T-helper 17 cell (primary cell): ENCODE measurements at places on chromosomes 7 and 10. TPM values are rescaled to one million over a fixed set of nuclear protein-coding genes. Genes with fewer than 3 reads are reported as not detected.

The OR2A5 gene
- not detected for total RNA-seq

The MBL2 gene
- total RNA-seq = not detected

DNA sequence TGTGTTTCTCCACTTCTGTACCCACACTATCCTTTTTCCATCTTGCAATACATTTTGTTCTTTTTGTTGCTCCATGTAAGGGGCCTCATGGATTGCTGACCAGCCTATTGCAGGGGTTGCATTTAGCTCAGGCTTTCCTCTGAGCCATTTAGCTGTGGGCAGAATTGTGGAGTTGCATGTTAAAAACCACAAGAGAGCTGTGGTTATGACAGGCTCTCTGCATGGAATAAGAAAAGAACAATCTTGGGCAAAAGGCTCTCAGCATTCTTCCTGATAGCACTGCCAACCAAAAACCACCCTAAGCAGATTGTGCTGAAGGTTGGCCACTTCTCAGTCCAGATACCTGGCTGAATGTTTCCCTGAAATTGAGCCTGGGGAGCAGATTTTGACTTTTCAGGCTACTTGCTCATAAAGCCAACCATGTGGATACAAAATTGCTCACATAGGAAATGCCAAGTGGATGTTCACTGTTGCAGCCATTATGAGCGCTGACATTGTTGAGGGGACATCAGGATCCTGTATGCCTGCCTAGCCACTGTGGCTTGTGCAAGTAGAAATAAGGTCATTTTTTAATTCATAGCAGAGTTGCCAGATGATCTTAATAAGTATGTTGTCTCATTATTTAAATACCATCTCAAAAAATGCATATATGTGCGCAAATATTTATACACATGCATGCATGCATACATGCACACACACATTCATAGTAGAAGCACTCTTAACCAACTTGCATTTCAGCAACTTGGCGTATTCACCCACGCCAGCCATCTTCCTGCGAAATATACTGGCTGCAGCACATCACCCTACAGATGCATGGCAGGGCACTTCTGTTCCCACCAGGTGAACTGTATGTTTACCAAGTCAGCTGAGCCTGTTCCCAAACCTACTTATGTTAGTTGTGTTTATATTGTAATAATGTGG, 695.4 kb downstream of the LRMDA start:
- no peak overlapping the region for H3K27ac ChIP-seq
- DNase-seq = no peak
- H3K36me3 ChIP-seq = no peaks in the 10 kb centered on the region
- peaks cover 2% of the 10 kb centered on the region for H3K27me3 ChIP-seq

DNA sequence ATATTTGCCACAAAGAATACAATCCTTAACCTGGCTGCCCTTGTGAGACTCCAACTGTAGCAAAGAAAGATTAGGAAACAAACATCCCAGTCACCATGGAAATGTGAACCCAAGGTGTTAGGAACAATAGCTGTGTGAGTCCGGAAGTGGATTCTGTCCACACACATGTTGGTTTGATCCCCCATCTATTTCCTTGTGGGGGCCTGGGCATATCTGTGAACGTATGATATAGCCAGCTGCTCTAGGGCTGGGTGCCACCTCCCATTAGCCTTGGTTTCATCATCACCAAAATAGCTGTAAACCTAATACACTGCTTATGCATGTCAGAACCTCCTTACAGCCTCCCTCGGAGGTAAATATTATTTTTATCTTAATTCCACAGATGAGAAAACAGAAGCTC, 26.4 kb downstream of the GRK5 start:
- H3K4me3 ChIP-seq = no peak overlapping the region
- no peak for DNase-seq
- no peak overlapping the region for H3K27ac ChIP-seq
- no peaks in the 10 kb centered on the region for H3K36me3 ChIP-seq

DNA sequence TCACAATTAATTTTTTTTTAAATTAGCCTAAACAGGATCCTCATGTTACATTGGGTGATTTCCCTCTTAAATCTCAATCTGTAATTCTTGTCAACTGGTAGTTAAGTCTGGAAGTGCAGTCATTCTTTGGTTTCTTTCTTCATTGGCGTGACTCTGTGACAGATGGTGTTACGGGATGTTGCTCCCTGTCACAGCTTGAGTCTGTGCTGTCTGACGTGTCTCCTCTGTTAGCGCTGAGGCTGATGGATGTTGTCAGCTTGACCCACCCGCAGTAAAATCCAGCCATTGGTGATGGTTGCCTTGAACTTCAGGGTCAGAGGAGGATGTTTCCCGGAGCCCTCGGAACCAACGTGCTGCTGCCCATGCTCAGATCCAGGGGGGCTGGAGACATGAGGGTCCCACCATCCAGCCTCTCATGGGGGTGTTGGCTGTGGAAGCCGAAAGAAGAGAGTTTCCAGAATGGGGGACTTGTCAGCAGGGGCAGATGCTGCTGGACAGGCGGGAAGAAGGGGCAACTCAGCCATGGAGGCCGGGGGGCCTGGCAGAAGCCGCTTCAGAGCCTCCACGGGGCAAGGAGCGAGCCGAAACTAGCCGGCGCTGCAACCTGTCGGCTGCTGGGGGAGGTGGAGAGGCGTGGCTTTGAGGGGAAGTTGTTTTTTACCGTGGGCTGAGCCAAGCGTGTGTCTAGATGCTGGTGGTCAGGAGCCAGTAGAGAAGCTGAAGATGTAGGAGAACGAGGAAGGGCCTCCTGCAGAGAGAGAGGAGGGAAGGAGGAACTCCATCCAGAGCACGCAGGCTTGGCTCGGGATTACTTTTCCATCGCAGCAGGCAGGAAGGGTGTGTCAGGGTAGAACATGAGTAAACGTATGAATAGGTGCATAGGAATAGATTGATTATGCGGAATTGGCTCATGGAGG, 3.5 kb downstream of the SUN1 start:
- no peaks in the 10 kb centered on the region for H3K27me3 ChIP-seq
- no peak for DNase-seq
- peak overlapping the region; percentile 36 for H3K4me3 ChIP-seq
- H3K36me3 ChIP-seq = no peaks in the 10 kb centered on the region
- peaks cover 29% of the 10 kb centered on the region for H3K4me1 ChIP-seq

GRCh38 chr7:90025771-90026170, 128.5 kb upstream of the STEAP1 start:
- H3K4me3 ChIP-seq = no peak overlapping the region
- no peaks in the 10 kb centered on the region for H3K27me3 ChIP-seq
- H3K36me3 ChIP-seq = no peaks in the 10 kb centered on the region
- no peaks in the 10 kb centered on the region for H3K4me1 ChIP-seq
- H3K27ac ChIP-seq = no peak overlapping the region

- peak overlapping the region; percentile 97 for H3K27ac ChIP-seq
- H3K27me3 ChIP-seq = peaks cover 10% of the 10 kb centered on the region
- peaks cover 18% of the 10 kb centered on the region for H3K4me1 ChIP-seq
- H3K4me3 ChIP-seq = peak overlapping the region; percentile 100
Measured at GRCh38 chr7:39565538-39565937, 666 bp upstream of the YAE1 start.

DNA sequence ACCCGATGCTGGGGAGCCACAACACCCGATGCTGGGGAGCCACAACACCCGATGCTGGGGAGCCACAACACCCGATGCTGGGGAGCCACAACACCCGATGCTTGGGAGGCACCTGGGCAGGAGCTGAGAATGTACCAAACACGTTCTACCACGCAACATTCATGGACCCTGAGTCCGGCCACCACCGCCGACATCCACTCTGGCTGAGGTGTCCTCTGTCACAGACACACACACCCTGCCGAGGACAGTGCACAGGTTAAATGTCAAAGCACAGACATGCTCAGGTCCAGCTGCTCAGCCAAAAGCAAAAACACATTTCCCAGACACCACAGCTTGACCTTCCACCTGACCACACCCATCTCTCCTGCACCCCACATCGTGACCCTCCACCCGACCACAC, 148.4 kb downstream of the DIP2C start:
- no peak for DNase-seq
- no peak overlapping the region for H3K4me3 ChIP-seq
- H3K4me1 ChIP-seq = peaks cover 12% of the 10 kb centered on the region

DNA sequence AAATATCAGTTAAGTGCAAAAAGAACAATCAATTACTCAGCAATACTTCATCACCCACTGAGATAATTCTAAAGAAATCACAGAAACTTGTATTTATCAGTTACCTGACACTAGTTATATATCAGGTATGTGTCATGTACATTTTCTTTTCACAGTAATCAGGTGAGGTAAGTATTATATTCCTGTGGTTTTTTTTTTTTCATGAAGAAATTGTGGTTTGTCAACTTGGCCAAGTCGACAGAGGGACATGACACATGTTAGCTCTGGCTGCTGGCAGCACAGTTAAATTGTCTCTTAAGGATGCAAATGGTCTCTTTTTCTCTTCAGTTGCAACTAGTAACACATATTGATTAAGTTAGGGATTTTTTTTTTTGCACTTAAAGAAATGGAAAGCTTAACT, 13.7 kb upstream of the GPR141 start:
- H3K27ac ChIP-seq = no peak overlapping the region
- H3K36me3 ChIP-seq = no peaks in the 10 kb centered on the region
- DNase-seq = no peak
- peaks cover 39% of the 10 kb centered on the region for H3K27me3 ChIP-seq

DNA sequence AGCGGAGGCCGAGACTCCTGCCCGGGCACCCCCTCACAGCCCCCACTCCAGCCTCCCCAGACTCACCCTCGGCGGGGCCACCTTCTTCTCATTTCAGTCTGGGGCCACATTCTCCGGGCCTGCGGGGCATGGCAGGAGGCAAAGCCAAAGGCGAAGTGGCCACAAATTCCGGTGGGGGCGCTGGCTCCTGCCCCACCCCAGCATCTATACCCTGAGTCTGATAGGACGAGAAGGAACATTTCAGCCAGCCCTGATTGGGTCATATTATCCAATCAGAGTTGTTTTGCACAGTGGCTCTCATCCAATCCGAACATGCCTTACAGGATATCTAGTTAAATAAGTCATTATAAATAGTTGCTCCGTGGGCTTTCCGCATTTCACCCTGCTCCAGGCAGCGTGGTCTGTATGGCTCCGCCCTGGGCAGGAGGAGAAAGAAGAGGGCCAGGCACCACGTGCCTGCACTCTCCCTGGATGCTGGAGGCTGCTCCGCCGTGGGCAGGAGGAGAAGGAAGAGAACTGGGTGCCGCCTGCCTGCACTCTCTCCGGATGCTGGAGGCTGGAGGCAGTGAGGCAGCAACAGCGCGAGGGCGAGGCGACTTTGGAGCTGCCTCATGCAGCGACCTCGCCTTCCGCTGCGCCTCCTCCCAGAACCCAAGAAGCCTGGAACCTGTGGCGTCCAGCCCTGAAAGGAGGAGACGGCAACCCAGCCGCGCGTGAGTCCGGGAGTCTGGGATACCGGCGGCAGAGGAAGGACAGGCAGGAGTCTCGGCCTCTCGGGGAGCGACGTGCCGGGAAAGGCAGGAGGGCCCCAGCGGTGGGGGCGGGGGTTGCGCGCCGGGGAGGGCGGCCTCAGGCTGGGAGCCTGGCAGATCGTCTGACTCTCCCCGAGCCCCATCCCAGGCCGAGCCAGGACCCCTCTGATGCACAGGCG, 162.9 kb downstream of the ZNF33B start:
- H3K27me3 ChIP-seq = peaks cover 60% of the 10 kb centered on the region
- H3K4me1 ChIP-seq = peaks cover 3% of the 10 kb centered on the region
- peak overlapping the region; percentile 33 for H3K4me3 ChIP-seq
- DNase-seq = no peak

GRCh38 chr10:48455392-48456151, 149.1 kb downstream of the MAPK8 start:
- no peaks in the 10 kb centered on the region for H3K36me3 ChIP-seq
- no peak overlapping the region for H3K27ac ChIP-seq
- no peaks in the 10 kb centered on the region for H3K4me1 ChIP-seq
- no peak for DNase-seq
- peaks cover 4% of the 10 kb centered on the region for H3K27me3 ChIP-seq

DNA sequence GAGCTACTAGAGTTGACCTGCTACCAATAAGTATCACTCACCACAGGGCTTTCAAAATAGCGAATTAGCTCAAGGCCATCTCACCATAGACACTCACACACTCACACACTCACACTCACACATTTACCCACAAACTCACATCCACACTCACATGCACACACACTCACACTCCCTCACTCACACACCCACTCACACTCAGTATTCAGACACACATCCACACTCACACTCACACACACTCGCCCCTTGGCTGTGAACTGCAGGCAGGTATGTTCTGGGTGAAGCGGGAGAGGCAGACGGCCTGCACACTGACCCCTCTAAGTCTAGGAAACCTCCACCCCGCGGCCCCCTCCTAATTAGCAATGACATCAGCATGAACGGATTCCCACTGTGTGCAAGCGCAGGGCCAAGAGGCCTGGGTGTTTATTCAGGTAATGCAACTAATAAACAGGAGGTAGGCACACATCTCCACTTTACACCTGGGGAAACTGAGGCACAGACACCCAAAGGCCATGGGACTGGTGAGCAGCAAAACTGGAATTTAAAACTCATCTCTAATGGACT, 94.6 kb downstream of the ADARB2 start:
- H3K4me3 ChIP-seq = no peak overlapping the region
- no peaks in the 10 kb centered on the region for H3K36me3 ChIP-seq
- no peak for DNase-seq

DNA sequence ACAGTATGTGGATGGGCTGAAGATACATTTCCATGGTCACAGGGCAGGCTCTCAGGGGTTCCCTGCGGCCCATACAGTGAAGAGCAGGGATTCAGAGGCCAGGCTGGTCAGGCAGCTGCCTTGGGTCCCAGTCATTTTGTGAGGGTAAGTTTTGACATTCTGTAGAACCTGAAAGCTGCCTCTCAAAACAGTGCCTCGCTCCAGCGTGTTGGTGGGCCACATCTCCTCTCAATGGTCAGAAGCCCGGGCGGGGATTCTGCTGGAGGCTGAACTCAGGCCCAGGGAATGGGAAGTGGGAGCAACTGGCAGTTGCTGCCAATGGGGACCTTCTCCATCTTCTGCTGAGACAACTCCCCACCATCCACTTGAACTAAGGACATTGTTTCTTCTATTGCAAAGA, 190.0 kb downstream of the PTPN20 start:
- no peak for DNase-seq
- H3K27me3 ChIP-seq = no peaks in the 10 kb centered on the region
- H3K27ac ChIP-seq = no peak overlapping the region

DNA sequence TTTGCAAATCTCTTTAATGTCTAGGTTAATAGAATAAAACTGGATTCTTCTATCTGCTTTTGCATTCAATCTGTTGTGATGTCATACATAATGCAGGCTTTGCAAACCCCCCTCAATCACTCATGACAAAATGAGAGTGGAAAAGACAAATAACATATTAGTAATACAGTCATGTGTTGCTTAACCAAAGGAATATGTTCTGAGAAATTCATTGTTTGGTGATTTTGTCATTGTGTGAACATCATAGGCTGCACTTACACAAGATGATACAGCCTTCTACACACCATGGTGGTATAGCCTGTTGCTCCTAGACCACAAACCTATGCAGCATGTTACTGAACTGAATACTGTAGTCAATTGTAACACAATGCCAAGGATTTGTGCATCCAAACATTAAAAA, 87.3 kb upstream of the SEC61G start:
- H3K27me3 ChIP-seq = no peaks in the 10 kb centered on the region
- H3K27ac ChIP-seq = no peak overlapping the region
- H3K36me3 ChIP-seq = no peaks in the 10 kb centered on the region
- DNase-seq = no peak
